Right hindlimb (tissue), 1 donor: ENCODE measurements at places on chromosomes 12 and 14.

DNA sequence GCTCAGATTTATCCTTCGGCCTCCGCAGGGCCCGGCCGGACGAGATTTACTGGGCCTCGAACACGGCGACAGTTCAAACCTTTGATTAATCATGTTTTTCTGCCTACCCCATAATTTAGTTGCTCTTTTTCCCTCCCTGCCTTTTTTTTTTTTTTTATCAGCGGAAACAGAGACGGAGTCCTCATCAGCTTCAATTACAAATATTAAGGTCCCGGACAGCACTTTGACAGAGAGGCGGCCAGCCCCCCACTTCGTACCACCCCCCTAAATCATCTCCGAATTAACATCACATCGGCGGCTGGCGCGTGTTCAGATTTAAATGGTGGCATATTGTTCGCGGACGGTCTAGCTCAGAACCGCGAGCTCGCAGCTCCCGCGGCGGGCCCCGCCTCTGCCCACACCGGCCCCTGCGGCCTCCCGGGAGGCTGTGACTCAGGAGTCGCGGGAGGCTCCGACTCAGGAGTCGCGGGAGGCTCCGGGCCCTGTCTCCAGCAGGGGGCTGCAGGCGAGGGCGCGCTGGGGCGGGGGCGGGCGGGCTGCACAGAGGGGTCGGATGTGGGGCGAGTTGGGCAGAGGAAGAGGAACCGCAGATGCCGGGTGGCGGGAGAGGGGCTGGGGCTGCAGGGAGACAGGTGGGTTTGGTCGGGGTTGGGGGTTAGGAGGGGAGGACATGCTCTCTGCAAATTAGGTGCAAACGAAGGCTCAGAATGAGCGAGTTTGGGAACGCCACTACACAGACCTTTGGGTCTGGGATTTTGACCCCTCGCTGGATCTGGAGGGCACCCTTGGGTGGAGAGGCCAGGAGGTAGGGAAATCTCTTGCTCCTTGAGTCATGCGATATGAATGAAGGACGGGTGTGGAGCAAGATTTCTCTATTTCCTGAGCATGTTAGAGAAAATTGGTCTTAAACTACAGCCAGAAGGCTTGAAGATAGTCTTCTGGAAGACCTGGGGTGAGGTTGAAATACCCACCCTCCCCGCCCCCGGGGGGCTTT, 19.6 kb upstream of the ATP5MC2 start:
- peak; percentile 52 for DNase-seq

GRCh38 chr14:56136571-56137452, 18.6 kb downstream of the PELI2 start:
- DNase-seq, result no peak

DNA sequence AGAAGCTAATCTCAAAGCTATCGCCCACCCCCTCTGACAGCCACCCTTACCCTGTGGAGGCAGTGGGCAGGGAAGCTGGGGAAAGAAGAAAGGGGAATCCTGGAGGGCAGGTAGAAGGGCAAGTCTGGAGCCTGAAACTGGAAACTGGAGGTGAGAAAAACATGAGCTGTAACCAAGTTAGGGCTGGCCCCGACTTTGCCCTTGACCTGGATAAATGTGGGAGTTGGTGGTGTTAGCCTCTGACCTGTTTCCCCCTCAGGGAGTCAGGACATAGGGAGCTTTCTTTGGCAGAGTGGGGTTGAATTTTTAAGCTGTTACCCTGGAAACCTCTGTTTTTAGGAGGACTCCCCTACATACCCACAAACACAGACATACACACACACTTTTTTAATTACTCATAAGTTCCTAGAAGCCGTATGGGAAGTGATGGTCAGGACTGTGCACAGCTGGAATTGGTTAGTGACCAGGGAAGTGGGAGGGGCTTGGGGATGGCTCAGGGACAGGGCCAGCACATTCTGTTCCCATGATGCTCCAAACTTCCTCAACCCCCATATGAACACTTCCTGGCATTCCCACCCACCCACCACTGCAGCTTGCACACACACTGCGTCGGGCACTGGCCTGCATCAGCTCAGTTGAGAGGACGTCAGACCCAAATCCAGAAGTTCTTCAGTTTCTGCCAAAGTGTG, 5.0 kb upstream of the MMP19 start:
- DNase-seq, result peak; percentile 96

GRCh38 chr12:93902192-93902591, 225.0 kb downstream of the CRADD start:
- DNase-seq, result no peak

GRCh38 chr12:32688786-32689185, 9.7 kb downstream of the DNM1L start:
- no peak for DNase-seq
